A549 treated with DMSO at 1 μM for 4 hours (cell line): ENCODE measurements at places on chromosomes 4 and X. TPM values are rescaled to one million over a fixed set of nuclear protein-coding genes. Genes with fewer than 3 reads are reported as not detected.

The RXFP1 gene
- not detected in 5 replicates for total RNA-seq

The DKK2 gene
- not detected in 5 replicates for total RNA-seq

The GJB1 gene
- 0.06 to 0.08 TPM (median 0.08 TPM) in 3 of 5 replicates, not detected in the others for total RNA-seq

The ZCCHC18 gene
- 0.07 to 0.87 TPM (median 0.24 TPM) in 4 of 5 replicates, not detected in the other for total RNA-seq

The PRSS12 gene
- 0.22 to 0.53 TPM (median 0.41 TPM) in 5 replicates for total RNA-seq

The ARL9 gene
- total RNA-seq = not detected in 5 replicates

The CCDC149 gene
- 1.4 to 2.5 TPM (median 1.8 TPM) in 5 replicates for total RNA-seq

The MAPK10 gene
- total RNA-seq = 0.34 to 0.68 TPM (median 0.45 TPM) in 5 replicates

The FAM53A gene
- total RNA-seq = 0.24 to 0.99 TPM (median 0.75 TPM) in 5 replicates

The MAGEC1 gene
- 0.02 to 0.16 TPM (median 0.04 TPM) in 4 of 5 replicates, not detected in the other for total RNA-seq

The BEX2 gene
- total RNA-seq = 8.5 to 13.9 TPM (median 9.9 TPM) in 5 replicates

The SPANXC gene
- 0.45 to 1.1 TPM (median 0.94 TPM) in 5 replicates for total RNA-seq

The SPON2 gene
- total RNA-seq = 0.12 to 0.54 TPM (median 0.33 TPM) in 4 of 5 replicates, not detected in the other

The SERPINA7 gene
- total RNA-seq = not detected in 5 replicates

The AFF2 gene
- not detected in 5 replicates for total RNA-seq

The ZNF827 gene
- 3.6 to 5.1 TPM (median 4.5 TPM) in 5 replicates for total RNA-seq

The ADH1A gene
- total RNA-seq = not detected in 5 replicates

The SMIM9 gene
- not detected in 5 replicates for total RNA-seq

The MAGEC3 gene
- total RNA-seq = not detected in 5 replicates

The GAR1 gene
- total RNA-seq = 41.2 to 48.4 TPM (median 42.9 TPM) in 5 replicates

The RHOXF2 gene
- total RNA-seq = not detected in 5 replicates

The ARHGAP10 gene
- total RNA-seq = 14.7 to 19.0 TPM (median 16.7 TPM) in 5 replicates

The RNF113A gene
- total RNA-seq = 27.9 to 31.5 TPM (median 30.4 TPM) in 5 replicates

The ZMAT1 gene
- 0.02 to 0.03 TPM (median 0.03 TPM) in 3 of 5 replicates, not detected in the others for total RNA-seq

The BMX gene
- total RNA-seq = not detected in 5 replicates

The TCEANC gene
- total RNA-seq = 0.56 to 1.0 TPM (median 0.70 TPM) in 5 replicates

The HNRNPH2 gene
- total RNA-seq = 59.0 to 67.0 TPM (median 66.1 TPM) in 5 replicates

The SLIT2 gene
- total RNA-seq = 0.03 to 0.08 TPM (median 0.06 TPM) in 3 of 5 replicates, not detected in the others

The NPFFR2 gene
- 0.08 TPM in 1 of 5 replicates, not detected in the others for total RNA-seq

The VEGFC gene
- 14.8 to 17.3 TPM (median 16.8 TPM) in 5 replicates for total RNA-seq

The FRAS1 gene
- total RNA-seq = 2.3 to 3.4 TPM (median 3.3 TPM) in 5 replicates

The ARHGAP6 gene
- not detected in 5 replicates for total RNA-seq

The PCDH18 gene
- not detected in 5 replicates for total RNA-seq

The PABPC1L2A gene
- total RNA-seq = not detected in 5 replicates

The KLHL15 gene
- total RNA-seq = 4.9 to 6.3 TPM (median 5.7 TPM) in 5 replicates

The ATP8A1 gene
- total RNA-seq = 0.02 to 0.13 TPM (median 0.07 TPM) in 5 replicates

The SPACA5B gene
- total RNA-seq = not detected in 5 replicates

The NRK gene
- total RNA-seq = not detected in 5 replicates

The S100P gene
- total RNA-seq = 21.3 to 67.3 TPM (median 61.9 TPM) in 5 replicates

The NAT8L gene
- total RNA-seq = 11.9 to 15.4 TPM (median 13.8 TPM) in 5 replicates

The SLC10A4 gene
- 4.6 to 8.0 TPM (median 7.2 TPM) in 5 replicates for total RNA-seq

The TXK gene
- total RNA-seq = 0.11 to 0.28 TPM (median 0.25 TPM) in 5 replicates

The CABS1 gene
- not detected in 5 replicates for total RNA-seq

The CT45A5 gene
- total RNA-seq = 0.08 to 0.19 TPM in 2 of 5 replicates, not detected in the others

The KLHL4 gene
- total RNA-seq = 2.9 to 3.8 TPM (median 3.1 TPM) in 5 replicates
